Stomach (tissue), 19 donors: ENCODE measurements at places on chromosomes 7 and 10.

DNA sequence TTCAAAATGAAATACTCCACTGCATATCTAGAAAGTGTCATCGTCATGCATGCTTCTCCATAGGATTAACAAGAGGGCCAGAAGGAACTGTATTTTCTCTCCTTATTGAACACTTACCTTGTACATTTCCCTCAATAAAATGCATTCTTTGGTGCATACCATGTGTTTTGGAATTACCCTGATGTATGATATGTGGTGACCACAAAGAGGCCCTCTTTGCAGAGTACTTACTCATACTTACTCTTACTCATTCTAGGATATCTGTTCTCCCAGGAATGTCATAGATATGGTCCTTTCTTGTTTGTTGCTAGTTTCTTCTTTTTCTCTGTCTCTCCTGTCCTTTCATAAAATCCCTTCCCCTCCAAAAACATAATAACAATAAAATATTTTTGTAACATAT is 1087.1 kb upstream of the POT1 start:
- no peaks in the 10 kb centered on the region for H3K4me1 ChIP-seq
- no peak for DNase-seq
- no peaks in the 10 kb centered on the region for H3K36me3 ChIP-seq
- H3K27me3 ChIP-seq: no peaks in the 10 kb centered on the region
- no peak overlapping the region for H3K27ac ChIP-seq

GRCh38 chr10:110029450-110029849 is 21.7 kb downstream of the ADD3 start:
- peaks cover 36% of the 10 kb centered on the region for H3K4me1 ChIP-seq
- no peaks in the 10 kb centered on the region for H3K36me3 ChIP-seq
- H3K4me3 ChIP-seq: no peak overlapping the region
- no peaks in the 10 kb centered on the region for H3K27me3 ChIP-seq
- no peak overlapping the region for H3K27ac ChIP-seq

DNA sequence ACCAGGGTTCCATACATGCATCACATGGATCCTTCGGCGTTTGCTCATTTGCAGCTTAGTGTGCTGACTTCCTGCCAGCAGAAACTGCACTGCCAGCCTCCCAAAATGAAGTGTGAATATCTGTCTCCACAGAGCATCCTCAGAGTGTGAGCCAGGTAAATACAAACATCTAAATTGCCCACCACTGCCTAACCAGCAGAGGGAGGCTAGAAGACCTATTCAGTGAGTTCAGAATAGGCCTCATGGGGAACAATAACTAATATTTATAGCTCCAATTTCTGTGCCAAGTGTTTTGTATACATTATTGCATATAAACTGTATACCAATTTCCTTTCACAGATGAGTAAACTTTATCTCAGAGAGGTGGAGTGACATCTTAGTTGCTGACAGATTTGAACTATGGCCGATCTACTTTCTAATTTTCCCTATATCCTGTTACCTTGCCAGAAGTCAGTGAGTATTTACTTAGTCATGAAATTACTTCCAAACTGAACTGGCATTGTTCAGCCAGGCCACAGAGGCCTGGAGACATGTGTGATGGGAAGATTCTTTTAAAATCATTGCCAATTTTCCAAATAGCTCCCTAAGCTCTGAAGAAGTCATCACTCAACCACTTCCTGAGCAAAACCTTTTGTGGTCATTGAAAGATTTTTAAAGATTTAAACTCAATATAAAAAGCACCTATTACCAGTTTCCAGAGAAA is 926.5 kb upstream of the GHITM start:
- no peak overlapping the region for H3K27ac ChIP-seq
- no peaks in the 10 kb centered on the region for H3K27me3 ChIP-seq
- no peak for DNase-seq
- no peaks in the 10 kb centered on the region for H3K36me3 ChIP-seq

- H3K36me3 ChIP-seq: no peaks in the 10 kb centered on the region
- DNase-seq: no peak
- H3K27ac ChIP-seq: no peak overlapping the region
- no peaks in the 10 kb centered on the region for H3K4me1 ChIP-seq
These were observed 61.0 kb downstream of the STEAP1B start for GRCh38 chr7:22438994-22439393.
